ENCODE measurements at places on chromosomes 13 and 19. TPM values are rescaled to one million over a fixed set of nuclear protein-coding genes. Genes with fewer than 3 reads are reported as not detected.

VRK3 gene
- 23.0 TPM for total RNA-seq

SHFL gene
- 26.0 TPM for total RNA-seq

SAE1 gene
- total RNA-seq, result 55.9 TPM

MAMSTR gene
- 0.90 TPM for total RNA-seq

ZNF580 gene
- total RNA-seq, result 32.0 TPM

ZNF181 gene
- total RNA-seq, result 10.0 TPM

CGB1 gene
- not detected for total RNA-seq

ECSIT gene
- total RNA-seq, result 27.9 TPM

TPM4 gene
- total RNA-seq, result 1,050 TPM

DENND1C gene
- 3.9 TPM for total RNA-seq

CERS1 gene
- 0.38 TPM for total RNA-seq

EFNB2 gene
- 18.2 TPM for total RNA-seq

KCTD15 gene
- total RNA-seq, result 62.9 TPM

ZIC5 gene
- not detected for total RNA-seq

SYCN gene
- total RNA-seq, result not detected

ERICH6B gene
- total RNA-seq, result not detected

GRCh38 chr19:48239582-48240141 lies 16.1 kb downstream of the CARD8 start:
- no peak for DNase-seq

GRCh38 chr19:2170987-2171348 lies 7.2 kb downstream of the DOT1L start:
- DNase-seq, result no peak

DNA sequence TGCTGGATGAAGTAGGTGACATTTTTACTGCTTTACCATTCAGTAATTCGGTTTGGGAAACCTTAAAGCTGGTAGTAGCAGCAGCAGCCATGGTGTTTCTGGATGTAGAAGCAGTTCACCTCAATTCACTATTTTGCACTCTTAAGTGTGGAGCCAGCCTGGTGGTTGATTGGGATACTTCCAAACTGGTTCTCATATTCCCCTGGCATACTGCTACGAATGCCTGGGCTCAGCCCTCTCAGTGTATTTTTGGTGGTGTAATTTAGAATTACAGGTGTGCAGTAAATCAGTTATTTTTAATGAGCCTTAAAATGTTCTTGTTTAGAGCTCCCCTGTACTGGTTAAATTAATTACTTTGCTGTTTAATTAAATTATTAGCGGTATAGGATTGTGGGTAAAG lies 12.4 kb downstream of the HNRNPM start:
- no peak for DNase-seq

DNA sequence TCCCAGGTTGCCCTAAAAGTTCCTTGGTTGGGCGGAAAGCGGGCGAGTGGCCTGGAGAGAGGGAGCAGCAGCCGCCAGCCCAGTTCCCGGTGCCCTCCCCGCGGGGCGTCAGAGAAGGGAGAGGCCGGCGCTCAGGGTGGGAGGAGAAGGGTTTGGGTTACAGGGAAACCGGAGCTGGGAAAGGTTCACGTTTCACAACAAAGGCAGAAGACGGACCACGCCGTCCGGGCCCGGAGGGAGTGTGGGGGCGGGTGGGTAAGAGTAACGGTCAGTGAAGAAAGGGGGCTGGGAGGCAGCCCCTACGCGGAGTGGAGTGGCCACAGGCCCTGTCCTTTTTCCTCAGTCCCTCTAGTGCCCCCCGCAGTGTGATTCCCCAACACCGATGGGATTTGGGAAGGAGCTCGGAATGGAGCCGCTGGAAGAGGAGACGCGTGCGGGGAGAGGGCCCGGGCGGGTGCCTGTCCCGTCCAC lies 1.6 kb downstream of the SIX5 start:
- peak; percentile 93 for DNase-seq

DNA sequence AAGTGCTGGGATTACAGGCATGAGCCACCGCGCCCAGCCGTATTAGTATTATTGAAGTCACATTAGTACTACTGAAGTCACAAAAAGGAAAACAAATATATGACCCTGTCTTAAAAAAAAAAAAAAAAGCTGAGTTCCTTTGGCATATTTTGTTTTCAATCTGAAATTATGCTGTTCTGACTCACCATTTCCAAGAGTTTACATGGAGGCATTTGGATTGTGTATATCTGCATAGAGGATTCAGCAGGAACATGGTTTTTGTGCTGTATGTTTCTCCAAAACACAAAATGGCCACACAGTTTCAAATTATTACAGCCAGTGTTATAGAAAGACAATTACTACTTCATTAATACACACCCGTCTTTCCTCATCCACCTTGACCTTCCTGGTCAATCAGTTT lies 103.5 kb upstream of the TSC22D1 start:
- DNase-seq, result no peak

DNA sequence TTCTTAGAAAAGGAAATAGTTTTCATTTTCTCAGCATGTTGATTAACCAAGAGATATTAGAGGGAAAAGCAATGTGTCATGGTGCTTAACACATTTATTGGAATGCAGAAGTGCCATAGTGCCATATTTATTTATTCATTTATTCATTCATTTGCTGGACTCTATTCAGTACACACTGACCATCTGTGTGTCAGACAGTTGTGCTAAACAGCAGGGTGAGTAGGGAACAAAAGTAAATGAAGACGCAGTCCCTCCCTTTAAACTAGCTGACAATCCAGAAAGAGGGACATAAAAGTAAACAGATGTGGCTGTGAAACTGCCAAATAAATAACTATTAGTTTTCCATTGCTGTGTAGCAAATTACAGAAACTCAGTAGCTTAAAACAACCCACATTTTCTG lies 323.7 kb downstream of the MTUS2 start:
- no peak for DNase-seq

GRCh38 chr19:19274716-19275565 lies 1.8 kb upstream of the TM6SF2 start:
- no peak for DNase-seq

- peak; percentile 98 for DNase-seq
Observed at GRCh38 chr19:40714441-40715299, 2.0 kb downstream of the COQ8B start.

DNA sequence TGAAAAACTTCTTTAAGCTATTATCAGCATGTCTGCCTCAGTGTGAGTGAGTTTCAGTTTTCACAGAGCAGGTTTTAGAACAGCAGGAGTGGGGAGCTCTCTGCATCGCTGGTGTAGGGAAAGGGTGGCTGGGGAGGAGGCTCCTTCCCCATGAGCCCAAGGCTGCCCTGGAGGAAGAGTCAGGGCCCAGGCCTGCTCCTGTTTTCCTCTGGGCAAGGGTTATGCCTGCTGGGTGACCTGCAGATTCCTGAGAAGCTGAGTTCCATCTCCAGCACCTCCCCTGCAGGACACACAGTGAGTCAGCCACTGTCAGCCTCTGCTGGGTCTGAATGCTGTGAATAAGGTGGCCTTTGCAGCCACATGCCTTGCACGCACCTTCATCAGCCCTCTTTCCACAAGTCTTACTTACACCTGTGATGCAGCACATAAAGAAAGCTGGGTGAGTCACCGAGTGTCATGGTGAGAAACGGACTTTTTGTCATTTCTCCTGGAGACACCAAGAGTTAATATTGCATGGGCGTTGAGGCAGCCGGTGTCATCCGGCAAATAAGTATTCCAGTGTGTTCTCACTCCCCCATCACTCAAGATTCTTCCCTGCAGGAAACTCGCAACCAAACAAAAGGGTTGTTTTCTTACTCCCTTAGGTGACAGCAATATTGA lies 186.4 kb upstream of the KL start:
- no peak for DNase-seq

GRCh38 chr13:97185291-97185690 lies 36.8 kb upstream of the MBNL2 start:
- DNase-seq, result no peak

GRCh38 chr19:1068009-1069001 lies 1.3 kb downstream of the ARHGAP45 start:
- no peak for DNase-seq

DNA sequence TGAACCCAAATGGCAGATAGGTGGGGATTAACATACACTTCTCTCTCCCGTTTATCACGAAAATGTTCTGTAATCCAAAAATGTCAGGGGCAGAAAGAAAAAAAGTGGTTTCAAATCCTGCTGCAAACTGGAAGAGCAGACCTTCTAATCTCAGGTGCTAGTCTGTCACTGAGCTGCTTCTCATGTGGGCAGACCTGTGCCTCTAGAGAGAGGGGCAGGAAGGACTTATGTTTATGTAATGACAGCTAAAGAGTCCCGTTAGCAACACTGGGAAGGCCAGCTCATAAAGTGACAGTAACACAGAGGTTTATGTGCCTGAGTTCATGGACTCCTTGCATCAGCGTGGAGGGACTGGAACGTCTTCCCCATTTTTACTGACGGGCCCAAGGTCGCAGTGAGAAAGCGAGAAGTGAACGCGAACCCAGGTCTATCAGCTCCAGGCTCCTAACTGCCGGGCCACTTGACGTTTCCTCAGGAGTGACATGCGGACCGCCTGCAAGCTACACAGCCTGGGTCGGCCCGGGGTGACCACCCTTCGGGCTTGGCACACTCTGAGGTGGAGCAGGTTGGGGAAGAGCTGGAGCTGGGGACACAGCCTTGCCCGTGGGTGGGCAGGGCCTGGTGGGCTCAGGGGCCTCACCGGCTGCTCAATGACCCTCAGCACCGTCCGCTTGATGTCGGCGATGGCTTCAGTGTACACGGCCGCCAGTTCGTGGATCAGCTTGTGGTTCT lies 9.6 kb upstream of the RSPH6A start:
- DNase-seq, result no peak

GRCh38 chr19:45424191-45425058 lies 708 bp upstream of the ERCC1 start:
- DNase-seq, result peak; percentile 93

DNA sequence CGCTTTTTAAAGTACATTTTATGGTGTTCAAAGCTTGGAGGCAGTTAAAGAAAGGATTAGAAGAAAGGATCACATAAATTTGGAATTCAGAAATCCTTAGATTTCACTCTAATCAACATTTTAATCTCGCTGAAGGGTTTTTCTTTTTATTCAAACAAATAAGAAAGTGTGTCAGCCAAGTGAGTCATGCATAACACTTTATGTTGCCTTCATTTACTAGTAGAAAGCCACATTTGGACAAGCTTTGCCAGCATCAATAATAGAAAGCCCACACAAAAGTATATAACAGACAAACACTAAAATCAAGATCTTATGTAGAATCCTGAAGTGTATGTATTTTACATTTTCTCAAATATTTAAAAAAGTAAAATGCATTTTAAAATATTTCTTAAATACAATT lies 154.9 kb upstream of the TRPC4 start:
- DNase-seq, result no peak

GRCh38 chr13:46086985-46087384 lies 17.8 kb downstream of the CPB2 start:
- DNase-seq, result no peak

GRCh38 chr13:106565127-106565775 lies 2.7 kb downstream of the ARGLU1 start:
- DNase-seq, result no peak

DNA sequence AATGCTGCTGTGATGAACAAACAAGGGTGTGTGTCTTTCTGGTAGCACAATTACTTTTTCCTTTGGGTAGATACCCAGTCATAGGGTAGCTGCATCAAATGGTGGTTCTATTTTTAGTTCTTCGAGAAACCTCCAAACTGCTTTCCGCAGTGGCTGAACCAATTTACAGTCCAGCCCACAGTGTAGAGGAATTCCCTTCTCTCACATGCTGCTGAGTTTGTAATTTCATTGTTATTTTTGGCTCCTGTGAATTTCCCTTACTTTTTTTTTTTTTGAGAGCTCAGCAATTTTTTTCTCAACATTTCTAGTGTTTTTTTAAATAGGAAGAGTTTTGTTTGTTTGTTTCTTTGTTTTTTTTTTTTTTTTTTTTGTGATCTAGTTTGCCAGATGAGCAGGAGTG lies 37.5 kb upstream of the ADGRE1 start:
- DNase-seq, result no peak

- no peak for DNase-seq
Observed at GRCh38 chr19:12884202-12884601, 2.8 kb downstream of the KLF1 start.

DNA sequence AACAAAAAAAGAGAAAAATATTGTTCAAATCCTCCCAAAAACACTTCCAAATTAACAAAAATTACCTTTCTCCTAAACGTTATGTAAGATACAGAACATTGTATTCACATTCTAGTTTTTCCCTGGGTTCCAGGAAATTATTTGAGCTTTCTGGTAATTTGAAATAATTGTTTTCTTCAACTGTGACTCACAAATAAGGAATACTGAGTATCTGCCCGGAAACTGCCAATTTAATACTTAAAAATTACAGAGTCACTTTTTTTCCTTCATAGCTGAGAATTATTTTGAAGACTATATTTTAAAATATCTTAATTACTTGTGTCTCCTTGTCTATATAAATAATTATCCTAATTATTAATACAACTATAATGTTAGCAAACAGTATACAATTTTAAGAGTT lies 709.0 kb upstream of the ARGLU1 start:
- DNase-seq, result no peak

GRCh38 chr19:57212109-57212508 lies 18.7 kb upstream of the AURKC start:
- DNase-seq, result no peak

- no peak for DNase-seq
Observed at GRCh38 chr13:46685006-46685730, 111.8 kb downstream of the ESD start.

DNA sequence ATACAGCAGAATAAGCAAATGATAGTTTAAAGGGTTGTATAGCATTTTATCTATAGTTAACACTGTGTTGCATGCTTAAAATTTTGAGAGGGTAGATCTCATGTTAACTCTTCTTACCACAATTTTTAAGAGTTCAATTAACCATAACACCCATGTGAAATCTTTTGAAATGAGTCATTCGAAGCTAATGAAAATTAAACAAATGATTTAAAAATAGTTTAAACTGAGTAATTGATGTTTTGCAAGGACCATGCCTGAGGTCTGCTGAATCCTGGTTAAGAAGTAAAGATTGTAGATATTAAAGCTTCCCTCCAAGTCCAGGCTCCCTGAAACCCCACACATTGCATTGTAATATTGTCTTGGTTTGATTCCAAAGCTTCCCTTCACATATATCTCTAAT lies 176.7 kb upstream of the RNF113B start:
- DNase-seq, result no peak

DNA sequence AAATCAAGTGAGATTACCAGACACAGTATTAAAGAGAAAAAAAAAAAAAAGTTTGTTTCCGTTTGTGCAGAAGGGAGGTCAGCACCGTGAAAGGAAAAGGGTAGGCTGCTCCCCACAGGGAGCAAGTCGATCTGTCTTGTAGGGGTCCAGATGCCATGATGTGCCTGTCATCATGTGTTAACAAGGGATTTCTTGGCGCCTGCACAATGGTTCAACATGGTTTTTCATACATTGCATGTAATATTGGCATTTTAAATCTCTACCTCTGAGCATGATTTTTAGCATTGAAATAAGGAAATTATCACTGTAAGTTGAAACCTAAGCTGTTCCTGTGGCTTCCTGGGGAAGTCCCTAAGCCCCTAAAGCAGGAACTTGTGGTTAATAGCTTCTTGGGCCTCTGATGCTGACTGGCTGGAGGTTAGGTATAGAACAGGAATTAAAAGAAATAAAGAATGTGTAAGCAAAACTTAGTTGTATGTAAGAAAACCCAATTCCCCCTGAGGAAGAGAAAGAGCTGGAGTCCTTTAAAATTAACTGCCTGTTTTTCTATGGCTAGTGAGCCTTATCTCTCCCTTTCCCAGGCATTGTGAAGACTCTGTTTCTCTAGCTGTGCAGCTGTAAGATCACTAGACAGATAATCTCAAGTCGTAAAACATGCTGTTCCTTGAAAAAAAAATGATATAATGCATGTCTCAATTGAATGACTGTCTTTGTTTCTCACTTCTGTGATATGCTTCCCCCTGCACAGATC lies 7.4 kb upstream of the FCGBP start:
- DNase-seq, result no peak

- no peak for DNase-seq
Observed at GRCh38 chr13:59728896-59729545, 434.7 kb downstream of the DIAPH3 start.

Measured in posterior vena cava (tissue), 2 donors.